Activated naive CD8-positive, alpha-beta T cell treated with anti-CD3 and anti-CD28 coated beads, Interleukin-2, amount 50 U/mL, for 24 hours (primary cell): ENCODE measurements at places on chromosomes 13 and 19.
A peak's percentile ranks its signal among the peaks of the same experiment; 100 is the strongest.

DNA sequence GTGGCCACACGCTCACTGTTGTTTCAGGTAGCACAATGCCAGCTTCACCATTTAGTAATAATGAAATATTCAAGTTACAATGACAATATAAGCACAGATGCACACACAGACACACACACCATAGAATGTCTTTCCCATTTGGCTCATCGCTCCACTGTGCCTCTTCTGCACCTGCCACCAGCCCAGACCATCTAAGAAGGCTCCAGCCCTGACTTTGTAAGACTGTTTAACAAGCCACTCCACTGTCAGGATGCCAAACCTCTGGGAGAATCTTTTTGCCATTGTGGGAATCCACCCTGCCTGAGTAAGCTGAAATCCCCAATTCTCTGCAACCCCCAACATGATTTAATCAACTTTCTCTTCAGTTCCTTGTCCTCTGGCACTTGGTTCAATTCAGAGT is 60.6 kb downstream of the LHFPL6 start:
- no peak for DNase-seq

DNA sequence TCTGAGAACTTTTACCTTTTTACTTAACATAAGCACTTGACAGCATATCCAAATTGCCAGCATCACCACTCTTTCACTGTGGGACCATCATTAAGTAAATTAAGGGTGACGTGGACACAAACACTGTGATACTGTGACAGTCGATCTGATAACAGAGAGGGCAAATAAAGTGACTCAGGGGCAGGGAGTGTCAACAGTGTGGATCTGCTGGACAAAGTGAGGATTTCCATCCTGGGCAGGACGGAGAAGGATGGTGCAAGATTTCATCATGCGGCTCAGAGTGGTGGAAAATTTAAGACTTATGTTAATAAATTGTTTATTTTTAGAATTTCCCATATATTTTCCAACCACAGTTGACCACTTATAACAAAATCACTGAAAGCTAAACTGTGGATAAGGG is 60.0 kb upstream of the WDFY2 start:
- no peak for DNase-seq

DNA sequence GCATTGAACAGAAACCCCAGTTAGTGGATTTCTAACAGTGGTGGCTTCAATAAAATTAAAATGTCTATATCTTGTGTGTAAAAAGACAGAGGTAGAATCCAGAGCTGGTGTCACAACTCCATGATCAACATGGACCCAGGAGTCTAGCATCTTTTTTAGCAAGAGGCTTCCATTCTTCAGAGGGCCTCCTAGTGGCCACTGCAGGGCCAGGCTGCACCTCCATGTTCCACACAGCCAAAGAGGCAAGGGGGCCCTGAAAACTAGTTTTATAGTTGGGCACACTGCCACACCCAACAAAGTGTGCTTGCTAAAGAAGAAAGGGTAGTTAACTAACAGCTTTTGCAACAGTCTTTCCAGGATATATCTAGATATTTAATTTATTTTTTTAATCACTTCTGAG is 12.9 kb downstream of the N4BP2L1 start:
- DNase-seq = no peak

DNA sequence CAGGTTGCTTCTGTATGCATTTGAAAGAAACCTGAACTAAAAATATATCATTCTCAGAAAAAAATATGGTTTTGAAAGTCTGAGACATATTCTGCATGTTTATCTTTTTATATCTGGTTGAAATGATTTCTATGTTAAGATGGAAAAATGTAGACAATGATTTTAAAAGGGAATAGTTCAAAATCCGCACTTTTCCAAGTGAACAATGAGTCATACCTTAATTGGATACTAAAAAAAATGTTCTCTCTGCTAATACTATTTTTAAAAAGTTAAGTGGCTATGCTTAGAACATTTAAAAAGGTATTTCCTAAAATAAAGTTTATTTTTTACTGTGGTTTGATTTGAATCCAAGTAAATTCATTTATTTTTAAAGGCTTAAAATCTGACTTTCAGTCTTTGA is 801.4 kb downstream of the SLITRK6 start:
- DNase-seq = no peak

DNA sequence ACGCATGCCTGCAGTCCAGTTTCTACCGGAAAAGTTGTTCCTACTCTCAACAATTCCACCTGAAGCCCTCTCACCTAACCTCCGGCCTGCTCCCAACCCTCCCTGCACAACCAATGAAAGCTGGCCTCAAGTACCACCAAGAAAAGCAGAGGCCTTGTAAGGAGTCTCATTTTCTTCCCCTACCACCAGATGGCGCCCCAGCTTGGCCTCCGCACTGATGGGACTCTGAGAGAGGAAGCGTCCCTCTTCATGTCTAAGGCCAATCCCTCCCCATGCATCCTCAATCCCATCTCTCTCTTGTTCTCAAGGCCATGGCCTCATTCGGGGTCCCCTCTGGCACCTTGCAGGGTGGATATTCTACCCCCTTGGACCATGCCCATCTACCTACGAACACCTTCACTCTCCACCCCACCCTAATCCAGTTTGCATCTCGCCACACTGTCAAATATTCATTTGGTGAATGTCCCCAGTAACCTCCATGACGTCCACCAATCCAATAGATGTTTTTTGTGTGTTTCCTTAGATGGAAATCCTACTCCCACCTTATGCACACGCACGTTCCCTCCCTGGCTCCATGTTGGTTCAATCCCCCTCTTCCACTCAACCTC is 412.8 kb downstream of the ZNF536 start:
- DNase-seq = peak; percentile 62

- DNase-seq = no peak
These were observed 38.2 kb downstream of the TMTC4 start for GRCh38 chr13:100636441-100636840.

DNA sequence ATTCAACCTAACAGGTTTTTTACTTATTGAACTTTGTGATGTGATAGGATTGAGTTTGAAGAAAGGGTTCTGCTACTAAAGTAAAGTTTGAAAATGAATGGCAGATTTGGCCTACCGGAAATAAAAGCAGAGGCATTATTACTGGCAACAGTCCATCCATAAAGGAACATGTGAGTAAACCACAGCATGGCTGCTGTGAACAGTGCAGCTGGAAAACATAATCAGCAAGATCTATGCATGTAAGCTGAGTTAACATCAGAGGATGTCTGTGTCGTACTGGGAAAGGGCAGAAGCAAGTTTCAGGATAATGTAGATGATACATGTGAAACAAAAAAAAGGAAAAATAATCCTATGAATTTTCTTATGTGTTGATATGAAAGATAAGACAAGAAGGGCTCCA is 87.6 kb downstream of the CYSLTR2 start:
- DNase-seq = no peak

DNA sequence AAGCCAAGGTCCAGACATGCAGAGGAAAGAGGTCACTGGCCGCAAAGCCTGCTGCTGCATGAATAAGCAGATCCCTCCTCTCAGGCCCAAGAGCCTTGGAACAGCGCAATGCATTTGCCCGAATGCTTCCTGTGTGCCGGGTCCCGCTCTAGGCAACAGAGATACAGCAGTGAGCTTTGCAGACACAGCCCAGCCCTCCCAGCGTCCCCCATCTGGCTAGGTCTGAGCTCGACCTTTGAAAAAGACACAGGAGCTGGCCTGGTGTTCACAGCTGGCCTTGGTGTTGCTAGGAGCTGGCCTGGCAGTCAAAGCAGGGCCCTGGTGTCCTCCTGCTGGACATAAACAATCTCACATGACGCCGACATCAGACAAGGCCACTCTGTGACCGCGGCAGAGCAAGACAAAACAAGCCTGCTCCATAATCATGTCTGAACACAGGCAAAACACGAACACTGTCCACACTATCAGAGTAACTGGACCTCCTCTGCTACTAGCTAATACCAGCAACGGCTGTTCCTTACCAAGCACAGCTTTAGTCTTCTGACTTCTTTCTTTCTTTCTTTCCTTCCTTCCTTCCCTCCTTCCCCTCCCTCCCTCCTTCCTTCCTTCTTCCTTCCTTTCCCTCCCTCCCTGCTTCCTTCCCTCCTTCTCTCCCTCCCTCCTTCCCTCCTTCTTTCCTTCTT is 5.7 kb upstream of the PEX11G start:
- no peak for DNase-seq

GRCh38 chr19:29672933-29673336 is 7.7 kb downstream of the PLEKHF1 start:
- DNase-seq = peak; percentile 84

- DNase-seq = no peak
These were observed 1.2 kb upstream of the HIF3A start for GRCh38 chr19:46295401-46296201.

GRCh38 chr19:3336680-3337523 is 29.5 kb upstream of the NFIC start:
- no peak for DNase-seq

GRCh38 chr13:93307136-93307535 is 80.5 kb downstream of the GPC6 start:
- no peak for DNase-seq

GRCh38 chr19:21141787-21142464 is at the start of gene ZNF431:
ZNF431 (plus strand) TSS chr19:21142040; CDS start chr19:21142184, 144 bp downstream.
- peak; percentile 84 for DNase-seq

DNA sequence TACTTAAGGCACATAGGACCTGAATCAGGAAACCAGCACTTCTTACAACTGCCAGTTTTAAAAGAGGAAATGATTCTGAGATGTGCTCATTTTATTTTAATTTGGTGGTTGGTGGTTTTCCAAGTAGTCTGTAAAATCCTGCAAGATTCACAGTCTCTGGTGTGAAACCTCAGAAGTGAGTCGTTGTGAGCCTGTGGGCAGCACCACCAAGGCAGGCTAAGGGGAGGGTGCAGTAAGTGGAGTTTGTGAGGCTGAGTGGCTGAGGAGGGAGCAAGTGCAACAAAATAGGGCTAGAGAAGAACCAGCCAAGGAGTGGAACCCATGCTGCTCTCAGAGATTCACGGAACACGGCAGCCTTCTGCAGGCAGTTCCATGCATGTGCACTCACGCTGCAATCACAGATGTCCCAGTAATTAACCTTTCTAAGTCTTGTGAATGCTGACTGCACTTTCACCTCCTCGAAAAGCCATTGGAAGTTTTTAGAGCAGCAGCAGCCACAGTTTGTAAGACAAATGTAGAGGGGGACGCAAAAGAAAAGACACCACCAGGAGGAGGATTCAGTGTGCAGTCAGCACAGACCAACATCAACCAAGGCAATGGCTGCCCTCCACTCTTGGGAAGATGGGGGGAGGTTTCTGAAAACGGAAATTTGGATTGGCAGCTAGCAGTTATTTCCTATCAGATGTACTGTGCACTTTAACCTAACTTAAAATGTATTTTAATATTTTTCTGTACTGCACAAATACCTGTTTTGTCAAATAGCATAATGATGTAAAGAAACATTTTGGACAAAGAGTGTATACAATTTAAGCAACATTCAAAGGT is 44.9 kb downstream of the ESD start:
- peak; percentile 54 for DNase-seq

GRCh38 chr13:41880966-41881365 is 79.9 kb downstream of the VWA8 start:
- DNase-seq = no peak

DNA sequence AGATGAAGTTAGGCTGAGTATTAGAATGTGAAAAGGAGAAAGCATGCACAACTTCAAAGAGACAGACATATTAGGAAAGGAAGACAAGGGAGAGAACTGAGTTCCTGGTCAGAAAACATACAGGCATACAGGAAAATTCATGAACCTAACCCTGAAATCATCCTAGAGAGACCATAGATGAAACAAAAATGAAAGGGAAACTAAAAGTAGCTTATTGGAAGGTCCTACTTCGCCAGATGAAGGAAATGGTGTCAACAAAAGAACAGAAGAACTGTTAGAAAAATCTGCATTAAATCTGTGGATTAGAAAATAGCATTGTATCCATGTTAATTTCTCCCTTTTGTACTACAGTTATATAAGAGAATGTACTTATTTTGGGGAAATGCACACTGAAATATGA is 169.0 kb upstream of the UFM1 start:
- DNase-seq = no peak

- no peak for DNase-seq
These were observed 1220.5 kb upstream of the SLC10A2 start for GRCh38 chr13:104286566-104287290.

- DNase-seq = no peak
These were observed 516.0 kb downstream of the DCT start for GRCh38 chr13:93963266-93964145.

DNA sequence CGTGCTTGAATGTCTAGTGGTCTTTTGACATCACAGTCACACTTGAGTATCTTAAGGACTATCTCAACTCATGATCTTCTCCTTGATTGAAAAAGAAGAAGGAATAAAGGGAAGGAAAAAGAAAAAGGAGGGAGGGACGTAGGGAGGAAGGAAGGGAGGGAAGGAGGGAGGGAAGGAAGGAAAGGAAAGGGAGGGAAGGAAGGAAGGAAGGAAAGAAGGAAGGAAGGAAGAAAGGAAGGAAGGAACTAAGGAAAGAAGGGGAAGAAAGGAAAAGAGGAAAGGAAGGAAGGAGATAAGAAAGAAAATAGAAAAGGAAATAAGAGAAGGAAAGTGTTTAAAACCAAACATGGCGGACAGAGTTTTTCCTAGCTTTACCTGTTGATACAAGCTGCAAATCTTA is 64.7 kb downstream of the RNASEH2B start:
- no peak for DNase-seq

- DNase-seq = no peak
These were observed 35.2 kb downstream of the FAM216B start for GRCh38 chr13:42816538-42816937.

GRCh38 chr19:11927227-11927626 is 2.3 kb downstream of the ZNF700 start:
- DNase-seq = no peak

- DNase-seq = peak; percentile 86
These were observed 3.3 kb upstream of the RGL3 start for GRCh38 chr19:11422163-11423065.

DNA sequence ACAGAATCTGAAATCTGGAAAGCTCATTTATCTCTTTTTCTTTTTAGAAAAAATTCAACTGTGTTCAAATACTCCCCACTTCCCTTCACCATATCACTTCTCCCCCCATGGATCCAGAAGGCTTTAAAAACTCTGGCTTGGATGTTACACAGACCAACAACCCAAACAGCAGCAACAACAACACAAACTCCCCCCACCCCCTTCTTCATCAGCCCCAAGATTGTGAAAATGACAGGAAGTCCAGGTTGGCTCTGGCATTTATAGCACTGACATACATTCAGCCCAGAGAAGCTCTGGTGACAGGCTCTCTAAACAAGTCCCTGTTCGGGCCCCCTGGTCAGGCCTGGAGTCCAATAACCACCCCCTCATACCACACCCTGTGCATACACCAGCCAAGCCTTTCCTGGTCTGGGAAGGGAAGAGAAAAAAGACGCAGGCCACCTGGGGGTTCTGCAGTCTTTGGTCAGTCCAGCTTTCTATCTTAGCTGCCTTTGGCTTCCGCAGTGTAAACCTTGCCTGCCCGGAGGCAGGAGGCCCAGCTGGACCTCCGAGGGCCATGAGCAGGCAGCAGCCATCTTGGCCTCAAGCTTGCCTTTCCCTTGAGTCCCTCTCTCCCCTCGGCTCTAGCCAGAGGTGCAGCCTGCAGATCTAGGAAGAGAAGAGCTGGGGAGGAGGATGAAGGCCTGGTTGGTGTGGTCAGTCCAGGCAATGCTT is 6.8 kb downstream of the CDX2 start:
- no peak for DNase-seq

DNA sequence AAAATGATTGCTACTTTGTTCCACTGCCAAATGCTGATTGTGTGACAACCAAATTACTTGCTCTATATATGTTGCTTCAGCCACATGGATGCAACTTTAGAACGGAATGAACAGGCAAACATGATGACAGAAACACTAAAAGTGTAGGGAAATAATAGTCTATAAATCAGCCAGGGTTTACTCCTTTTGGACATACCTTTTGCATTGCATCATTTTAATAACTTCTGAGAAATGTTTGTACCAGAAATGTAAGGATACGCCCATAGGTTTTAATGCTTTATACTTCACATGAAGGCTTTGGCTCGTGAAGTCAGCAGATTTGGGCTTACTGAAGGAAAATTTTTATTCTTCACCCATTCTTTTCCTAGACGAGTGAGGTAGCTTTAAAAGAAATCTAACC is 141.0 kb downstream of the POSTN start:
- DNase-seq = no peak
